CD8-positive, alpha-beta T cell (primary cell): ENCODE measurements at places on chromosomes 6 and 20. TPM values are rescaled to one million over a fixed set of nuclear protein-coding genes. Genes with fewer than 3 reads are reported as not detected.

DNA sequence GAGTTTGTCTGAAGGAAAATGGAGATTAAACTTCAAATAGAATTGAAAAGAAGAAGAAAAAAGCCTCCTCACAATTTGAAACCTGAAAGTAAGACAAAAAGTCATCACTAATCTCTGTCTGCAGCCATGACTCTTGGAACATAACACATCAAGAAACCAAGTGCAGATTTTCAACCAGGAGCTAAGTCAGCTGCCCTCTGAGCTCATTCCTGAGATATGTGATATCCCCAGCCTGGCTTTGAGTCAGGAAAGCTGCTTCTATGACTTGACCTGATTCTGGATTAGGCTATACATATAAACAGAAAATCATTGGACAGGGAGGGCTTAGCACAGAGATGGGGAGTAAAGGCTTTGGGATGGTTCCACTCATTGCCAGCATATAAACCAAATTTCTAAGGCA, 891.4 kb downstream of the TFAP2A start:
- DNase-seq = no peak

- DNase-seq = no peak
Measured at GRCh38 chr20:6764619-6765018, 2.9 kb upstream of the BMP2 start.

GRCh38 chr20:32510601-32511357, 74.4 kb downstream of the NOL4L start:
- no peak for DNase-seq

GRCh38 chr6:149751239-149751638, 1.7 kb downstream of the PCMT1 start:
- DNase-seq = no peak

GRCh38 chr20:62800314-62801259, 4.0 kb upstream of the OGFR start:
- no peak for DNase-seq

DNA sequence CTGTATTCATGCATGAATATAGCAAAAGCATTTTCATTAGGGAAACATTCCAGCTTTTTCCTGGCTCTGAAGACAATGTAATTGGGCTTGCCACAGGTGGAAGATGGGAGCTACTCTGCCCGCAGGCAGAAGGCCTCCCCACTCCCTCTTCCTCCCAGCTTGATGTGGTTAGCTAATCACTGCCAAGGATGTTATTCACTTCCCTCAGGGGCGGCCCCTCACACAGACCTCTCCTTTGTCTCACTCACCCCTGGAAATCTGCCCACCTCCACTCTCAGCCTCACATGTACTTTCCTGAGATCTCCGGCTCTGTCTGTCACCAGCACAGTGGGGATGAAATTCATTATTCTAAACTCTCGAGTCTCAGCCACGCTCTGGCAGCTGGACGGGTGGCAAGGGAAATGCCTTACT, 100.7 kb downstream of the ANKRD60 start:
- DNase-seq = no peak

- DNase-seq = no peak
Measured at GRCh38 chr6:5590187-5590586, 328.9 kb downstream of the FARS2 start.

- DNase-seq = no peak
Measured at GRCh38 chr6:71326611-71327010, 38.0 kb downstream of the OGFRL1 start.

DNA sequence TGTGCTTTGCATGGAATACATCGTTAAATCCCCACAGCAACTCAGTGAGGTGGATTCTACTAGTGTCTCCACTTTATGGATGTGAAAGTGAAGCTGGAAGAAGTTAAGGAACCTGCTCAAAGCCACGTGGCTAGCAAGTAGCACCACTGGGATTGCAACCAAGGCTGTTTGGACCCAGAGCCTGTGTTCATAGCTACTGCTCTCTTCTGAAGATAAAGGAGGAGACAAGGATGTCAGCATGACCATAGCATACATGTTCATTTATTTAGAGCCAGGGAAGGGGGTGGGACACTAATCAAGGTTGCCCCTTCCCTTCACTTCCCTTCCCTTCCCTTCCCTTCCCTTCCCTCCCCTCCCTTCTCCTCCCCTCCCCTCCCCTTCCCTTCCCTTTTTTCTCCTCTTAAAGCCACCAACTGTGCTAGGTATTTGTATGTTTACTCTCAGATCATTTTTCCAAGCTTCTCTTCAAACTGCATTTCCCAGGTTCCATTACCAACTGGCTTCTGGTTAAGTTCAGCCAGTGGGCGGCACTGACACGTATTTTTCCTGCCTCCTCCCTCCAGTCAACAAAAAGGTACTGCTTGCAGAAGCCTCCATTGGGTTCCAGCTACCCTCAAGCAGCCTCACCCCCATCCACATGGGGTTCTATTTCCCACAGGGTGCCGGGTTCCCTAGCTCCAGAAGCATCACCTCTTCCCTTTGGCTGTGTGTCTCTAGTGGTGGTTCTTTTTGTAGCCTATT, 134.9 kb downstream of the BCAS1 start:
- DNase-seq = no peak

- no peak for DNase-seq
Measured at GRCh38 chr20:40961176-40961575, 67.4 kb upstream of the TOP1 start.

- DNase-seq = no peak
Measured at GRCh38 chr20:51431321-51431720, 111.2 kb downstream of the NFATC2 start.

DNA sequence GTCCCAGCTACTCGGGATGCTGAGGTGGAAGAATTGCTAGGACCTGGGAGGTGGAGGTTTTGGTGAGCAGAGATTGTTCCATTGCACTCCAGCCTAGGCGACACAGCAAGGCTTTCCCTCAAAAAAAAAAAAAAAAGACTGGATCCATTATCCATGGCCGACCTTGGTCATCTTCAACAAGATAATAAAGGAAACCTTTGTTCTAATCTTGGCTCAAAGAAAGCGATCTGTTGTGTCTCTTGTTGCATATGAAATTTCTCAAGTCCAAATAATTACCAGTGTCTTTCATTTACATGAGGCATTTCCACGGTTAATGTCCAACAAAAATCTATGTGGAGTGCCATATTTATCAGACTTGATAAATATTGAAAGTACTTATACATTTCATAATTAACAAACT, 23.7 kb upstream of the KIF16B start:
- DNase-seq = no peak

- DNase-seq = no peak
Measured at GRCh38 chr20:46464451-46464850, 48.9 kb downstream of the ZNF334 start.

DNA sequence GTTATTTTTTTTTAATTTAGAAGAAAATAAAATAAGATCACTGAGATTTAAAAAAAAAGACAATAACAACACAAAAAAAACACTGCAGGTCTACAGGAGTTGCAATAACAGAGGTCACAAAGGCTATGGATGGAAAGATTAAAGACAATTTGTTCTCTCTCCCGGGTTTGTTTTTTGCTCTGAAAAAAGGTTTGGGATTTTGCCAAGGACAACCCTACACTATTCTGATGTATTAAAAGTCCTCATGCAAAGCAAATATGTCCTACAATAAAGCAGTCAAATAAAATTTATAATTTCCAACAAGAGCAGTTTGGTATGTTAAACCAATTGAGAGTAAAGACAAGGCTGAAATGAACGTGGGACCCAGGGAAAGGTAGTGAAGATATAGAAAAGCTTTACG, 55.6 kb downstream of the PTPRK start:
- no peak for DNase-seq

DNA sequence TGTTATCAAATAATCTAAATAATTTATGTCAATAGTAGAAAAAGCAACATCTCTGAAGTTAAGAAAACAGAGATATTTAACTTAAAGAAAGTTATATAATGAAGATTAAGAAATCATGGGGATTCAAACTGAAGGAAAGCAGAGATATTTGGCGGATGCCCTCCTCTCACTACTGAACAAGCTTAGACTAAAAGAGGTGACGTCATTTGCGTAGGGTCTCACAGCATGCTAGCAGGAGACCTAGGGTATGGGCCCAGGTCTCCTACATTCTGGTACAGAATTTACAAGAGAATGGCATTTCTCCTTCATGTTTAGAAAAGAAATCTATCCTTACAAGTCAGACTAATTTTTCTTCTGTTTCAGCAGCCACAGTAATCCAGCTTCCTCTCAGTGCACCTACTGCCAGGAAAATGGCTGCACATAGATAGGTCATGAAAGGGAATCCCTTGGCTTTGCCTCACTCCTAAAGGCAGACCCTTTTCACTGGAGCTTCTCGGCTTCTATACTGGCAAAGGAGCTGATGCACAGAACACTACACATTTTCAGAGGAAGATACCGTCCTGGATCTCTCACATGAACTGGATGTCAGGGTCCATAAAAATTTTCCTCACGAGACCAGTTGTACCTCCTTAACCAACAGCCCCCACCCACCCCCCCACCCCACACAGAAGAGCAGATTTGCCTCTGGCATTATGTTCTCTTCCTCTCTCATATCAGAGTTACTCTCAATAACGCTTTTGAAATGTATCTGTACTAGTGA, 41.8 kb upstream of the DST start:
- DNase-seq = no peak

DNA sequence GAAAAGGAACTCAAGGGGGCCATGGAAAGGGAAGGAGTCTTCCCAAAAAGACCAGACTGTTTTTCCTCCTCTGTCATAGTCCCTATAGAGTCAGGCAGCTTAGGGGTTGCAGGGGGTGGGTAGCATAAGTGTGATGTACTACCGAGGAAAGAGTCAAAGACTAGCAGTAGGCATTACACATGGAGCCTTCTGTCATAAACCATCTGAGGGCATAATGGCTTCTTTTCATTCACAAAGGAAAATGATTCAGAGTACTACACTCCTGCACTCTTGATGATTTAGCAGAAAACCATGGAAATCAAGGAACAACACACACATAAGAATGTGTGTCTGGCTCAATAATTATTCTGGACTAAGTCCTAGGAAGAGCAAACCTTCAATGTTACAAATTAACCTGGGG, 14.9 kb downstream of the PLN start:
- DNase-seq = no peak

GRCh38 chr6:160756021-160756420, 54.0 kb downstream of the PLG start:
- no peak for DNase-seq

DNA sequence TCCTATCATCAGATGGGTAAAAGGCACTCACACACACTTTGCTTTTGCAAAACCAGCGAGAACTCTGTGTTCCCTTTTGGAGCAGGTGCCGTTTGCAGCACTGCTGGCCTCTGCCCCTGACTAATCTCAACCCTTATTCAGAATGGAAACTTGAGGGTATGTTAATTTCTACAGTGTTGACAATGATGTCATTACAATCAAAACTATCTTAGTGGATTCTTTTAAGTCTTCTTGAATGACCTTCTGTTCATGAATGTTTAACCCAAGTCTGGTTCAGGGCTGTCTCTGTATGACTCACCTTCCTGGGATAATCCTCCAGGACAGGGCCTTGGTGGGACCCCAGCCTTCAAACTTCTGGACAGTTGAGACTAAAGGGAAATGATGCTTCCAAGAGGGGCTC, 197.9 kb downstream of the CDH4 start:
- no peak for DNase-seq

GRCh38 chr20:57993716-57994431, 234.6 kb downstream of the ANKRD60 start:
- no peak for DNase-seq

- no peak for DNase-seq
Measured at GRCh38 chr6:23334360-23334759, 765.0 kb downstream of the HDGFL1 start.

GRCh38 chr20:7333841-7334240, 566.4 kb downstream of the BMP2 start:
- DNase-seq = no peak

GRCh38 chr20:53597030-53597482, 3.4 kb upstream of the ZNF217 start:
- no peak for DNase-seq

GRCh38 chr20:47067776-47068175, 173.1 kb downstream of the EYA2 start:
- DNase-seq = no peak

DNA sequence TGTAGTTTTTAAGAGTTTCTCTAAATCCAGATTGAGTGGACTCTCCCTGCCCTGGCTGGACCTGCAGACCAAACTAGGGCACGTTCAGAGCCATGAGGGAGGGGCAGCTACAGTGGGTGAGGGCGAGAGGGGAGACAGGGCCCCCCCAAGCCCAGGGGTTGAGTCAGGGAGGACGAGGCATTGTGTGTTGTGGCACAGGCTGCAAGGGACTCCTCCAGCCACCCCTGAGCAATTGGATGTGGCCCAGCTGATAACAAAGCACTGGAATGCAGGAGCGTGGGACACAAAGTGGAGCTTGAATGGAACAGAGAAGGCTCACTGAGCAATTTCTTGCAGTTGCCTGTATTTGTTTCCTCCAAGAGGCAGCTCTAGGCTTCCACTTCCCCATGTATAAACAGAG, 43.5 kb upstream of the MYL9 start:
- DNase-seq = no peak

- no peak for DNase-seq
Measured at GRCh38 chr6:90536520-90536919, 50.4 kb downstream of the MAP3K7 start.

Gene KIFC1
- total RNA-seq = 1.6 TPM

Gene SIRPD
- not detected for total RNA-seq

Gene CAGE1
- total RNA-seq = 0.33 TPM

Gene TAGAP
- total RNA-seq = 137 TPM

Gene IRAK1BP1
- 1.3 TPM for total RNA-seq

Gene TFAP2C
- total RNA-seq = not detected

Gene MEP1A
- not detected for total RNA-seq

Gene SLC22A2
- total RNA-seq = not detected
